ENCODE measurements at places on chromosomes 7 and 10. TPM values are rescaled to one million over a fixed set of nuclear protein-coding genes. Genes with fewer than 3 reads are reported as not detected.

GRCh38 chr7:114539575-114539974 lies 125.0 kb downstream of the FOXP2 start:
- peak; percentile 21 for DNase-seq
- no peak overlapping the region for H3K4me3 ChIP-seq

GRCh38 chr7:45486575-45486974 lies 87.6 kb upstream of the ADCY1 start:
- no peaks in the 10 kb centered on the region for H3K27me3 ChIP-seq
- no peak for DNase-seq
- no peaks in the 10 kb centered on the region for H3K36me3 ChIP-seq
- no peak overlapping the region for H3K27ac ChIP-seq
- H3K4me1 ChIP-seq = no peaks in the 10 kb centered on the region
- no peak overlapping the region for H3K4me3 ChIP-seq

DNA sequence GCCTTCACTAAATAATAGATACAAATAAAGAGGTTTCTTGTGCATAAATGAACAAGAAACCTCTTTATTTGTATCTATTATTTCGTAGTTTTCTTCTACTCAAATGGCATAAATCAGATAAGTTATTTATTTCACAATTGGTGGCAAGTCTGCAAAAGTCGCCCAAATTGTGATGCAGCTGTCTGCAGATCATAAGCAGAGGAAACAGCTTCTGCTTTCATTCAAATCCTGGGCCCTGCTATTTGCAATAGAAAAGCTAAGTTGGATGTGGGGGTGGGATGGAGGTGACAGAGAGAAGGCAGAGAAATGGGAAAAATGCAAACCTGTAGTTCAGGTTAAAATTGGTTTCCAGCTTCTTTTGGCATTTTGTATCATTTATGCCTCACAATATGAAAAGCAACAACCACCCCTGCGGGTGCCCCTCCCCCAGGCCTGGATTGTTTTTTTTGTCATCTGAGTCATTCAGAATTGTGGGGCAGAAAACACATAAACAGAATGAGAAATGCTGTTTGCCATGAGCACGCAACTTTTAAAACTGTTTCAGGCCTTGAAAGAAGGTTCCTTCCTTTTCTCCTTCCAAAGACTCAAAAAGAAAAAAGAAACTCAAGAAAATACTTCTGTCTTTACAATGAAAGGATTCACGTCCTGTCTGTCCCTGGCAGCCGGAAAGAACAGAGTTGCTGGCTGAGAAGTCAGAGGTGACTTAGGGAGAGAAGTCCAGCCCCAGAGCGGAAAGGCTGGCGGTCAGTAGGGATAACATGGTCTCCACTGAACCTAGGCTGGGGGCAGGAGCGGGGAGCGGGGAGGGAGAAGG lies 132.9 kb downstream of the BAMBI start:
- no peaks in the 10 kb centered on the region for H3K27me3 ChIP-seq
- H3K36me3 ChIP-seq = no peaks in the 10 kb centered on the region
- H3K27ac ChIP-seq = no peak overlapping the region
- H3K4me3 ChIP-seq = no peak overlapping the region

- H3K27ac ChIP-seq = no peak overlapping the region
- H3K4me3 ChIP-seq = no peak overlapping the region
- no peak for DNase-seq
- peaks cover 8% of the 10 kb centered on the region for H3K36me3 ChIP-seq
- no peaks in the 10 kb centered on the region for H3K4me1 ChIP-seq
- H3K27me3 ChIP-seq = no peaks in the 10 kb centered on the region
Observed at GRCh38 chr10:122213766-122214165, 57.3 kb upstream of the BTBD16 start.

- no peak overlapping the region for H3K4me3 ChIP-seq
- peaks cover 11% of the 10 kb centered on the region for H3K36me3 ChIP-seq
- no peak overlapping the region for H3K27ac ChIP-seq
- DNase-seq = no peak
Observed at GRCh38 chr10:46002916-46003693, 27.3 kb downstream of the NCOA4 start.

DNA sequence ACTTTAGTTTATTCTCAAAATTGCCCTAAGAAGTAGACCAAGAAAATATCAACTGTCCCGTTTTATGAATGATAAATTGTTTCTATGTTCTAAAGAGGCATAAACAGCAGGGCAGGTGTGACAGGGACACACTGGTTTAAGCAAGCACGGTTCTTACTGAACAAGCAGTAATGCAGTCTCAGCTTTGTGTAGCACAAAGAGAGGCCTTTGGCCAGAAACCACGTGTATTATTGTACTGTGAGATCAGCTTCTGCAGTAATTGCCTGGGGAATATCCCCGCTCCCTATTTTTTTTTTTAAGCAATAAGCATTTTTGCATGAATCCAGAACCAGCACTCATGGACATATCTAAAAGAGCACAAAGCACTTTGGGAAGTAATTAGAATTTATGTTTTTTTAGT lies 255.4 kb downstream of the WDR11 start:
- no peak for DNase-seq
- no peaks in the 10 kb centered on the region for H3K36me3 ChIP-seq
- H3K4me3 ChIP-seq = no peak overlapping the region
- H3K27ac ChIP-seq = no peak overlapping the region
- H3K27me3 ChIP-seq = no peaks in the 10 kb centered on the region

DNA sequence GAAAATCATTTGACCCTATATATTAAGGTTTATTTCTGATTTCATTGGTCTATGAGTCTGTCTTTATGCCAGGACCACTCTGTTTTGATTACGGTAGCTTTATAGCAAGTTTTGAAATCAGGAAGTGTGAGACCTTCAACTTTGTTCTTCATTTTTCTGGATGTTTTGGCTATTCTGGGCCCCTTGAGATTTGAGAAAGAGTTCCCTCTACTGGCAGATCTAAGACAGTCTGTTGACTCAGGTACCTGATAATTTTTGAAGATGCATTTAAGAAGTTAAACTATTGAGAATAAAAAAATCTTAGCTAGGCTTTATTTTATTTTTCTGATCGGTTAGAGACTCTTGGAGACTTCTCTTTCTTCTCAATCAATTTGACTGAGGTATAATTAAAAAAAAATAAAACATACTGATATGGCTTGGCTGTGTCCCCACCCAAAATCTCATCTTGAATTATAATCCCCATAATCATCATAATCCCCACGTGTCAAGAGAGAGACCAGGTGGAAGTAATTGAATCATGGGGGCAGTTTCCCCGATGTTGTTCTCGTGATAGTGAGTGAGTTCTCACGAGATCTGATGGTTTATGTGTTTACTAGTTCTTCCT lies 209.2 kb downstream of the SNX10 start:
- DNase-seq = no peak
- no peaks in the 10 kb centered on the region for H3K4me1 ChIP-seq
- no peaks in the 10 kb centered on the region for H3K36me3 ChIP-seq
- H3K27ac ChIP-seq = no peak overlapping the region
- no peak overlapping the region for H3K4me3 ChIP-seq

- H3K27me3 ChIP-seq = no peaks in the 10 kb centered on the region
- no peak overlapping the region for H3K4me3 ChIP-seq
- no peaks in the 10 kb centered on the region for H3K36me3 ChIP-seq
Observed at GRCh38 chr10:57628592-57629284, 639.0 kb downstream of the IPMK start.

DNA sequence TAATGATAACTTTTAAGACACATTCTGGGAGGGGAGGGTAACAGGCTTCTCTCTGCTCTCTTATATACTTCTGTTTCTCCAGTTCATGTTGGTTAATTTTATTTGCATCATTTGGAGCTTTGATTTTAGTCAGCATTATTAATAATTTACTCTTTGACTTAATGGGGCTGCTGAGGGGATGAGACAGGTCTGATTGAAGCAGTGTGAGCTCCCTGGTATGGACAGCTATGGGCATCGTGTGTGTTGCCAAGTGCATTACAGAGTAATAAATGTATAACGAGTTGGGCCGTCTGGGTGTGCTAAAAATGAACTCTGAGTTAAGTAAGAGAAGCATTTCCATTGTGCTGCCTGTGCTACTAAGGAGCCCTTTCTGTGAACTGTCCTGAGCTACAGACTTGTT lies 31.7 kb upstream of the IKZF1 start:
- H3K27ac ChIP-seq = no peak overlapping the region
- no peak overlapping the region for H3K4me3 ChIP-seq
- no peak for DNase-seq
- H3K36me3 ChIP-seq = no peaks in the 10 kb centered on the region

GRCh38 chr10:130362308-130362761 lies 226.1 kb downstream of the GLRX3 start:
- no peaks in the 10 kb centered on the region for H3K36me3 ChIP-seq
- no peak overlapping the region for H3K4me3 ChIP-seq
- H3K27me3 ChIP-seq = no peaks in the 10 kb centered on the region
- no peak overlapping the region for H3K27ac ChIP-seq

DNA sequence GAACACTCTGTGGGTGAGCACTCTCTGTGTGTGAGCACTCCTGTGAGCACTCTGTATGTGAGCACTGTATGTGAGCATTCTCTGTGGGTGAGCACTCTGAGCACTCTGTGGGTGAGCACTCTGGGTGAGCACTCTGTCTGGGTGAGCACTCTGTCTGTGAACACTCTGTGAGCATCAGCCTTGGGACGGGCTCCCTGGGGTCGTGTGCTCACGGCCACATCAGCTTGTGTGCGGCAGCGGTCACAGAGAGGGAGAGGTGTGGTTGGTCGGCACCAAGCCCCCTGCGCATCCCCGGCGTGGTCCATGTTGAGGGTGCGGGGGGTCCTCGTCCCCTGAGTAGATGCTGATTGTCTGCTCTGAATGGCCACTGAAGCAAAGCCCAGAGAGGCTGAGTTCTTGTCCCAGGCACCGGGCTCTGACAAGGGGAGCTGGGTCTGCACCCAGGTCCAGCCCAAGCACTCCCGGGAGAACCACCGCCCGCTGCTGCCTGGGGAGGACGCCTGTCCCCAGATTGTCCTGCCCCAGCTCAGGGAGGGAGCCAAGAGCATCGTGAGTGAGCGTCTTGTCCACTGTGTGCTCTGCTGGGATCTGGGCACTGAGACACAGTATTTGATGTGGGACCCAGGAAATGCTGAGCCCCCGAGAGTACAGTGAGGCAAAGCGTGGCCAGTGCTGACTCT lies 143.7 kb downstream of the DNAJB6 start:
- no peaks in the 10 kb centered on the region for H3K36me3 ChIP-seq
- H3K4me1 ChIP-seq = no peaks in the 10 kb centered on the region
- H3K27ac ChIP-seq = no peak overlapping the region
- no peak overlapping the region for H3K4me3 ChIP-seq

GRCh38 chr10:121455377-121455776 lies 142.9 kb downstream of the FGFR2 start:
- no peak overlapping the region for H3K4me3 ChIP-seq
- no peaks in the 10 kb centered on the region for H3K36me3 ChIP-seq
- H3K27me3 ChIP-seq = no peaks in the 10 kb centered on the region
- DNase-seq = no peak
- no peak overlapping the region for H3K27ac ChIP-seq

GRCh38 chr7:107505362-107505761 lies 35.5 kb downstream of the GPR22 start:
- peaks cover 9% of the 10 kb centered on the region for H3K4me1 ChIP-seq
- H3K27me3 ChIP-seq = no peaks in the 10 kb centered on the region
- H3K27ac ChIP-seq = peak overlapping the region; percentile 68

- no peaks in the 10 kb centered on the region for H3K36me3 ChIP-seq
- no peaks in the 10 kb centered on the region for H3K4me1 ChIP-seq
- H3K27me3 ChIP-seq = no peaks in the 10 kb centered on the region
- no peak overlapping the region for H3K4me3 ChIP-seq
- no peak for DNase-seq
- no peak overlapping the region for H3K27ac ChIP-seq
Observed at GRCh38 chr10:43952760-43953159, 304.1 kb upstream of the ZNF32 start.

Gene LRIT1
- total RNA-seq = not detected

Gene KNDC1
- 0.29 TPM for total RNA-seq

Gene SPDYE9
- total RNA-seq = not detected

Gene PRSS1
- total RNA-seq = not detected

Gene SUGCT
- 3.6 TPM for total RNA-seq

Gene RAB18
- total RNA-seq = 114 TPM

Gene STOX1
- total RNA-seq = 3.2 TPM
